ENCODE measurements at places on chromosomes 7 and 10.

DNA sequence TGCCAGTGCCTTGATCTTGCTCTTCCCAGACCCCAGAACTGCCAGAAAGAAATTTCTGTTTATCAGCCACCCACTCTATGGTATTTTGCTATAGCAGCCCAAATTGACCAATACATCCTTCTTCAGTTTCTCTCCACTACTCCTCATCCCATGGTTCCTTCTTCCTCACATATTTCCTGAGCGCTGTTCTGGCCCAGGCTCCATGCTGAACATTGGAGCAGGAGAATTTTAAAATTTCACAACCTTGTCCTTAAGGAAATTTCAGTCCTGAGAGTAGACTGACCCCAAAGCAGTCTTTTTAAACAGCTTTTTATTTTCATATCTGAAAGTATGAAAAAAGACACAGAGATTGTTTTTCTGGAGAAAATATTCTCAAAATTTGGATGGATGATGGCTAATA lies 297.1 kb downstream of the RNLS start:
- no peak for DNase-seq

DNA sequence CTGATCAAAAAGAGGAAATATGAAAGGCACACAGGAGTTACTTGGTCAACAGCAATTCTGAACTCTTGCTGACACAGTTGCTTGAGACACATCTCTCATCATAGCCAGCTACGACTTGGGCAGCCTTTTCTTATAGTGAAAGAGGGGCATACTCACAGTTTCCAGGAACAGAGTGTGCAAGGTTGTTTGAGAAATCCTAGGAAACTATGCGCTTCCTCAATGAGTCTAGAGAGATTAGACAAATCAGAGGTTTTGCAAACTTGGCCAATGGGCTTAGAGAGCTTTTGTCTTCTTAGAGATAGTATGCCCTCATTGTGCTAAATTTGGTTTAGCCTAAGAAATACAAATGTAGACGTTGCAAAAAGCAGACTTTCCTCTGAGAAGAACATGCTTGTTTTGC lies 370.4 kb downstream of the HGF start:
- no peak for DNase-seq

- DNase-seq: no peak
These were observed 23.3 kb upstream of the MNX1 start for GRCh38 chr7:157033483-157034473.

- DNase-seq: no peak
These were observed 57.5 kb downstream of the GLRX3 start for GRCh38 chr10:130193493-130194193.

DNA sequence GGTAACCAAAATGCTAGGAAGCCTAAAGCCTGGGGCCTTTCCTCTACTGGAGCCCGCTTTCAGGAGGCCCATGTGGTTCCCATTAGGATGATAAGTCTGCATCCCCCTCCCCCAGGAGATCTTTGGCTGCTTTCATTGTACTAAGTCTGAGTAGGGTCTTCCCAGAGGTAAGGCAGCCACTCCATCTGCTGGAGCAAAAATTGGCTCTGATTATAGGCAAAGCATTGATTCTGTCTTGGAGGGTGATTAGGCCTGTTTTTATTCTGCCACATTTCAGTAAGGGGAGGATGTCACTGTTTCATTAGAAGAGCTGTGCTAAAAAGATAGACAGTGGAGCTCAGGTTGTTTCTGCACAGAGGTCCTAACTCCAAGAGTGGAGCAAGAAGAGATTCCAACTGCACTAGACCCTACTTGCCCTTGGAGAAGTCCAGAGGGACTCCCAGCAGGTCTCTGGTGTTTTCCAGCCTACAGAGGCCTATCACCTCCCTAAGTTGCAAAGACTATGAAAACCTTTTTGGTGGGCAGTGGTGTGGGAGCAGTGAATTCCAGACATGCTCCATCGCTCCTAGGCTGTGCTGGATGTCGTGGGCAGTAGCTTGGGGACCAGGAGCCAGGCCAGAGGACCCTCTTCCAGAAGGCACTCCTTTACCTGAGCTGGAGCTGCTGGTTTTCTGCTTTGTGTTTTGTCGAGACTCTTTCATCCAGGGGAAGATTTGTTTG lies 7.1 kb upstream of the HOXA2 start:
- no peak for DNase-seq

GRCh38 chr10:28492116-28492920 lies 40.6 kb upstream of the WAC start:
- DNase-seq: no peak

- DNase-seq: no peak
These were observed 61.4 kb downstream of the SYPL1 start for GRCh38 chr7:106050746-106051117.

- DNase-seq: no peak
These were observed 122.4 kb upstream of the KIAA1217 start for GRCh38 chr10:24086296-24087086.

DNA sequence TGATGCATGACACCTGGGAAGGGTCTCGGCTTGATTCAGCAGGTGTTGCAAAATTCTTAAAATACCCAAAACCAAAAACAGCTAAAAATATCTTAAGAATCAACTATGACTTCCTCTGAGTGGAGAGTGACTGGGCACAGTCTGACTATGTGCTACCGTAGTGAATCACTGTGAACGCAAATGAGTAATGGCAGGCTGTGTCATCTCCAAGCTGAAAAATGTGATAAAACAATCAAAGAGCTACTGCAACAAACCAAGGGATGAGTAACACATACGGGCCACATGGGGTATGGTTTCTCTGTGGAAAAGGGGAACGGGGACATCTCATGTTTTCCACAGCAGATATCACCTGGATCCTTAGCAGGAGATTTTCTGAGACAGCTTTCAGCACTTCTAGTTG lies 127.5 kb downstream of the ABCA13 start:
- no peak for DNase-seq

DNA sequence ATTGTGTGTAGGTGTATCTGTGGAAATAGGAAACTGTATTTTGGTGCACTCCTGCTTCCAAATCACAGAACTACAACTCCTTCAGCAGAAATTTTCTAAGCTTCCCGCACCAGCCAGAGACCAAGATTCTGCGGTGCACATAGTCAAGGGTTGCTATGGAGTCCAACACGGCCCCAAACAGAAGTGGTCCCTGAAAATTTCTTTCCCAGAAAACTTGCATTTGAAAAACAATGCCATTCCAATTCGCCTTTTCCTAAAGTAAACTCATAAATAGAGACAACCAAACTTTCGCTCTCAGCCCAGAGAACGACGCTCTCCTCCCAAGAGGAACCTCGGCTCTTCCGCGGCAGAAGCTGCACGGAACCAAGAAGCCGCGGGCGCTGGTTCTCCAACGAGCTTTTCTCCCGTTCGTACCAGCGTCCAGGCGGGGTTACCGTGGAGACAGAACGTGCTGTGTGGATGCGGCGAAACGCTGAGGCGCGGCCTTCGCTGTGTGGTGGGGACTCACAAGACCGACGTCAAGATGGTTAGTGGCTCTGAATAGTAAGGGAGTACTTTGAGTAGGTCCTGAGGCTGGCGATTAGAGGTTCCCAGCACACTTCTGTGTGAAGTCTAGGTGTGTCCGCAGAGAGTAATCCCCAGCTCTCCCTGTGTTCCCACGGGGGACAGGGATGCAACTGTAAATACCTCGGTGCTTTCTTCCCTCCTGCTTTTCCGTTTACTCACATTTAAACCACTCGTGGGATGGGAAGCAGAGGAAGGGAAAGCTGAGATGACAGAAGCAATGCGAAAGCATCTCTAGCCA lies 24.0 kb upstream of the ZC3HAV1 start:
- DNase-seq: peak; percentile 73

DNA sequence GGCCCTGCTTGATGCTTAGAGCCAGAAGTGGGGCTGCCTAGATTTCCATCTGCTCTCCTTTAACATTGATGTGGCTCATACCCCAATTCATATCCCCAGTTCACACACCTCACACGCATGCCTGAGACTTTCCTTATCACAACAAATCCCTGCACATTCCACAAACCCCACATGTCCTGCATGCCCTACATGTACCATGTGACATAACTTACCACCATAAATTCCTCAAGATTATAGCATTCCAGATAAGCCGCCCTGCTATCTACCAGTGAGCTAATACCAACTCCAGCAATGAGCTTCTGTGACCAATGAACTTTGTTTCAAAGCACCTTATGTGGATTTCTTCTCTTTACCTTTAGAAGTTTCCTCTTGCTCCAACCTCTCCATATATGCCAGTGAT lies 104.7 kb upstream of the RAB11FIP2 start:
- no peak for DNase-seq

DNA sequence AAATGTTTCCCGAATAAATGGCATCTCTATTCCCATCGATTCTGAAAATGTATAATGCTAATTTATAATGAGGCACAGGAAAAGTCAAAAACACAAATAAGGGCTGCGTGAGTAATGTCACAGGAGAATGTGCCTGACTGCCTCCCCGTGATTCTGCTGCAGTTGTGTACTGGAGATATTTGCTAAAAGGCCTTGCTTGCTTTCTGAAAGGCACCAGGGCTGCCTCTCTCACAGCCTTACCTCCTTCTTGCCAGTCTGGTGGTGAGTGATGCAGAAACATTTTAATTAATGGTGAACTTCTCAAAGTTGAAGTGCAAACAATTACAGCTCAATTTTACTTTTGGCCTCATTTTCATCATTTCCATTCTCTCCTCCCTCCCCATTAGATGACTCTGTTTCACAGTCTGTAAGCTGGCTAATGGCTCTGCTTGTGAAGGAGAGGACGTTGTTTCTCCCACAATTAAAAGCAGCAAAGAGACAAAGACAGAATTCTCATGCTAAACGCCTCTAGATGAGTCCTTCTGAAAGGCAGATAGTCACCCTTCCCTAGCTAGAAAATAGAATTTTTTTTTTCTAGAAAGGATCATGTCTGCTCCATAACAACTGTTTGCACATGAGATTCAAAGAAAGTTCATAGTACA lies 377.6 kb downstream of the MDFIC start:
- DNase-seq: no peak

GRCh38 chr7:94355454-94355853 lies 39.2 kb upstream of the COL1A2 start:
- DNase-seq: no peak

DNA sequence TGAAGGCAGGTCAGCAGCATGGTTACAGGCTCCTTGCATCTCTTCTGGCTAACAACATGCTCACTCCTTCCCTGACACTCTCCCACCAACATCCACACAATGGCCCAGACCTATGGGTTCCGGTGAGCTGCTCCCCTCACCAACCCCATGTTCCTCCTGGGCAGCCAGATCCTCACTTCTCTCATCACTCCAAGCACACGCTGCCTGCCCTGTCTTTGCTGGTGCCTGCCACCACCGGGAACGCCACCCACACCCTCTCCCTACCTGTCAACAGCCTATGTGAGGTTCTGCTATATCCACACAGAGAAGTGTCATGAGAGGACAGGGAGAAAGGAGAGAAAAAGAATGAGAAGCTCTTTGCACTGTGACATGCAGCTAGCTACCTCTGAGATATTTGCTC lies 14.6 kb downstream of the PARP12 start:
- no peak for DNase-seq

DNA sequence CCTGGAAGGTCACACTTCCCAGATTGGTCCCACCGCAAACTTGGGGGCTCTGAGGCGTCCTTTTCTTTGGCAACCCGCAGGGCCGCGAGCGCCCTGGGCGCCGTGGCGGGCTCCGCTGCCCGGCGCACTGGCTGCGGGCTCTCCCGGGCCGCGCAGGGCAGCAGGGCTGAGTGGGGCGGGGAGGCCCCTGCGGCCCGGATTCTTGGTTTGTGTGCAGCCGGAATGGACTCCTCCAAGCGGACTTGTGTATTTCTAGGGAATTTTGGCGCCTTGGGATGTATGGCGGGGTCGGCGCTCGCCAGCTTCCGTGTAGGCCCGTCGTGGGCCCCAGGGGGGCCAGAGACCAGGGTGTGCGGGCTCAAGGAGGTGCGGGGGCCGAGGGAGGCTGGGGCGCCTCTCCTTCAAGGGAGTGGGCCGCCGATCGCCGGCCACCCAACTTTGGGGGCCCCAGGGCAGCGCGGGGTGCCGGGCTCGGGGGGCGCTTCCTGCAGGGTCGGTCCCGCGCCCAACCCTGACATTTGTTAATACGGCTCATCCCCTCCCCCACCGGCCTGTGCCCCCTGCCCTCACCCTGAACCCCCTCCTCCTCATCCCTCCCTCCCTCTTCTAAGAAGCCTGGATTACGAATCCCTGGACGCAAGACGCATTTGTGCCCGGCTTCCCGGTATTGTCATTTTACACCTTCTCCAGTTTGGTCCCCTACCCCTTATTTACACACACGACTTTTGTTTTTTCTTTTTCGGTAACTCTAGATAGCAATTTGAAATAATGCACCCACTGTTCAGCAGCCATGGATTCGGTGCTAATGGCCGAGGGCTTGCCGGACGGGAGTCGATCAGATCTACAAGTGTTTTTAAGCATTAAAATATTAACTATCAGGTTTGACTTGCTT lies 2.5 kb downstream of the TCF7L2 start:
- DNase-seq: no peak

DNA sequence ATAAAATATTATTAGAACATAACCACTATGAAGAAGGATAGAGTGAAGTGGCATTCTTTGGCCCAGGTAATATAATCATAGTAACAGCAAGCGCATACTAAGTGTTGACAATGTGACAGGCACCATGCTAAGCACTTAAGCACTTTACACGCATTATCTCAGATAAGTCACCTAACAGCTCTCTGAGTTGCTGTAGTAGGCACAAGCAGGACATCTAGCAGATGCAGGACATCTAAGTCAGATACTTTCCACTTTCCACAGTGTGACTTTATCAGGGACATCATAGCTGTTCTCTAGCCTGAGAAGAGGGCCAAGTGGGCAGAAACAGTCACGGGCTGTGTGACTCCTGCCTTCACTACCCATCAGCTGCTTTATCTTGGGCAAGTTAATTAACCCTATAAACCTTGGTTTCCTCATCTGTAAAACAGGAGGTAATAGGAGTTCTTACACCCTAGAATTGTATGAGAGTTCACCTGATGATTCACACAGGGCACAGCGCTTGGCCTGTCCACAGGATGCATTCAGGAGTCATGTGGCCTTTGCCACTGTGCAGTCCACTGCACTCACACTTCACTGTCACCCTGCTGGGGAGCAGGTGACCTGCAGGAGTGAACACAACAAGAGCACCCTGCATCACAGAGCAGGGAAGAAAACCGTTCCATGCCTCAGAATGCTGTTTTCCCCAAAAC lies 12.5 kb downstream of the LIPA start:
- DNase-seq: no peak

DNA sequence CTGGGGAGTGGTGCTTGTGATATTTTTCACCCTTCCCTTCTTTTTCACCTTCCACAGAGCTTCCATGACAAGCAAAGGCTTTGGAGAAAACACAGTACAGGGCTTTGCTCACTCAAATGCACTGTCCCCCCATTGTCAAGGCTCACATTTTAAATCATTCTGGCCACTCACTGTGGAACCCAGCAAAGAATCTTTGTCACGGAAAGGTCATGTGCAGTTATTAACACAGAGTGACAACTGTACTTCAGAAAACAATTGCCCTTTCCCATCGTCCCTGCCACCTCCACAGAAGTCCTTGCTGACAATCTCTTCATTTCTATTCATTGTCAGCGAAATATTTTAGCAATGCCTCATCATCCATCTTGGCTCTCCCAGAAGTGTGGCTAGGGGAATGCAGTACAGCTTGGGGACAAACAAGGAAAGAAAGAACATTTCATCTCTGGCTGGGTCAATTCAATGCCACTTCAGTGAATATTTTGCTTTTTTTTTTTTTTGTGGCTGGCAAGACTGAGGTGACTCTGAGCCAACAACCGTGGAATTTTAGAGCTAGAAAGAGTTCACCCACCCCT lies 851.0 kb downstream of the KCNMA1 start:
- DNase-seq: no peak
